Epithelial cell of prostate (primary cell): ENCODE measurements at places on chromosomes 3 and 15.

GRCh38 chr3:162538491-162538890 lies 1041.9 kb downstream of the OTOL1 start:
- no peak for DNase-seq

- DNase-seq, result no peak
These were observed 93.0 kb downstream of the HHLA2 start for GRCh38 chr3:108389372-108389771.

- no peak for DNase-seq
These were observed 18.6 kb downstream of the MESP2 start for GRCh38 chr15:89794627-89795241.

- DNase-seq, result no peak
These were observed 45.4 kb upstream of the TMC3 start for GRCh38 chr15:81419332-81419943.

GRCh38 chr3:185936273-185936629 lies 1.6 kb downstream of the TRA2B start:
- DNase-seq, result no peak

DNA sequence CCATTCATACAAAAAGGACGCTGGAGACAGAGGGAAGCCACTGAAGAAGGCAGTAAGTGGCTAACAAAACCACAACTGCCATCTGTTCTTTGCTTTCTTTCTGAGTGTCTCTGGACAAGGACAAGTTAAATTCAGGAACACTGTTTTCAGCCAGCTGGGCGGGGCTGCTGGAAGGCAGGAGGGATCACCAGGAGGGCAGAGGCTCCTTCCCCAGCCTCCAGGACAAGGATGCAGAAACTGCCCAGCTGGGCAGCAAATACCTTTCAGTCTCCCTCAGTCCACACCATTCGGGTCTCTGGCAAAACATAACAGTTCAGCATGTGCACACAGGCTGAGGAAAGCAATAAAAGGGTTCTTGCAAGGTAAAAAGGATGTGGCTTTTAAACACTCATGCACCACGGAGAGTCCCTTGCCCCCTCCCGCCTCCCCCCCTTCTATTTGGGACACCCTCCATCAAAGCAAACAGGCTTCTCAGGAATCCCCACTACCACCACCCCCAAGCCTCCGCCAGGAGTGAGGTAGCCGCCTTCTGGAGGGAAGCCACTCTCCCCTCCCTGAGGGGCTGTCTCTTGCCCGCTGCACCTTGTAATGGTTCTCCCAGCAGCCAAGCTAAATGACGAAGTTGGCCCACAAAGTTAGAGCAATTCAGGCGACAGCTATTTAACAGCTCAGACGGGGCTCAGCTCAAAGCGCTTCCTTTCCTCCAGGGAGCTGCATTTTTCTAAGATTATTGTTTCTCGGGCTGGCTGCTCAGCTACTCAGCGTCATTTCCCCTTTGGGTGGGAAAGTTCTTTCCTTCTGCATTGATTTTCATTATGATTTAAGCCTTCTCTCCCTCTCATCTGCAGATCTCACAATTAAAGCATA lies 3.8 kb downstream of the HEG1 start:
- DNase-seq, result no peak
